Thyroid gland (tissue), 4 donors: ENCODE measurements at places on chromosomes 12 and 14.

- no peak for DNase-seq
Measured at GRCh38 chr14:93977790-93978581, 1.6 kb upstream of the ASB2 start.

- DNase-seq, result no peak
Measured at GRCh38 chr14:46574221-46574977, 77.2 kb downstream of the RPL10L start.

- no peak for DNase-seq
Measured at GRCh38 chr12:42281278-42281677, 43.2 kb upstream of the YAF2 start.

- DNase-seq, result no peak
Measured at GRCh38 chr12:116381240-116381743, 103.8 kb upstream of the MED13L start.

- DNase-seq, result no peak
Measured at GRCh38 chr12:123120452-123121166, 30.3 kb downstream of the PITPNM2 start.

- DNase-seq, result no peak
Measured at GRCh38 chr14:35296545-35296944, 4.4 kb downstream of the PSMA6 start.

- DNase-seq, result no peak
Measured at GRCh38 chr12:52168019-52168717, 23.6 kb downstream of the KRT80 start.

- no peak for DNase-seq
Measured at GRCh38 chr12:132470397-132470796, 19.6 kb upstream of the FBRSL1 start.

- no peak for DNase-seq
Measured at GRCh38 chr12:9869307-9870161, at the start of gene CLEC2B. Gene CLEC2B (minus strand): TSS chr12:9869354.

GRCh38 chr12:56018356-56018755 lies 2.5 kb upstream of the IKZF4 start:
- no peak for DNase-seq
